Tongue (tissue), 3 donors: ENCODE measurements at places on chromosomes 11 and 22. TPM values are rescaled to one million over a fixed set of nuclear protein-coding genes. Genes with fewer than 3 reads are reported as not detected.
A peak's percentile ranks its signal among the peaks of the same experiment; 100 is the strongest.

Gene POTEH
- total RNA-seq, result not detected

- DNase-seq, result peak; percentile 63
These were observed 15.5 kb upstream of the NNMT start for GRCh38 chr11:114280696-114281095.

Gene CNTN5
- 9.1 TPM for total RNA-seq

GRCh38 chr22:17965538-17966402 lies 58.6 kb downstream of the MICAL3 start:
- DNase-seq, result no peak

Gene CALCA
- total RNA-seq, result not detected

GRCh38 chr11:106969644-106970355 lies 48.5 kb downstream of the GUCY1A2 start:
- no peak for DNase-seq
